Dorsolateral prefrontal cortex (tissue), 122 donors: ENCODE measurements at places on chromosomes 2 and 18. TPM values are rescaled to one million over a fixed set of nuclear protein-coding genes. Genes with fewer than 3 reads are reported as not detected.

DNA sequence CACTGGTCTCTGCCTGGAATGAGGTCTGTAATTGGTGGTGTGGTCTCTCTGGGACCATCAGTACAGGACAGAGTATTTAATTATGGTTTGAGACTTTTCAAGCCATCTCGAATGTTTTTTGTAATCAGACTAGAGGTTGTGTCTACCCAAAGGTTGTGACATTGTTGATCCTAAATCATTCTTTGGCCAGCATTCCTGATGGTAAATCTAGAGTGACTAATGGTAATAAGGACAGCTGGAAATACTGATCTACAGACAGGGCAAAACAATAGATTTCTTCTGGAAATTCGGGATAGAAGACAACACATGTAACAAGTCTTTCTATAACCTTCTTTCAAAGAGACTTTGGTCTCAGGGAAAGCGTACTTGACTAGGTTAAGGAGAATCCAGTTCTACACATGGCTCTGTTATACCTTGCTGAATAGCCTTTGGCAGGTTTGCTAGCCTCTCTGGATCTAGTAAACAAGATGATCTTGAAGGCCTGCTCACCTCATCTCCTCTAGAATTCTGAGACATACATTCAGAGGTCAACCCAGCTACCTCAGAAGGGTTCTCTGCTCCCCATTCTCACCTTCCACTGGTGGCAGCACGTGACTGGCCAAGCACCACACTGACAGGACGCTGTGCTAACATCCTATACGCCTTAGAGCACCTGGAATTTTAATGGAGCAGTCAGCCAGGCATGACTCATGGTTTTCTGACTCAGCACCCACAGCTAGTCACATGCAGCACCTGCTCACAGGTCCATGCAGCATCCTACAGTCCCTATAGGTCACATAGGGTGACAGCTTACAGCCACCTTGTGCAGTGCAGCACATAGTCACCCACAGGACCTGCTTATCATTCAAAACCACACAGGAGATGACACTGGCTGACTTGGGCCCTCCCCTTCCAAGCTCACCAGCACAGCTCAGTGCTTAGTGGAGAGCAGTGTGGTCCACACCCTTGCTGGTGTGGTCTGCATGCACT, 12.2 kb downstream of the PLB1 start:
- DNase-seq = no peak

SLC66A3 gene
- 13.5 TPM for total RNA-seq

DNA sequence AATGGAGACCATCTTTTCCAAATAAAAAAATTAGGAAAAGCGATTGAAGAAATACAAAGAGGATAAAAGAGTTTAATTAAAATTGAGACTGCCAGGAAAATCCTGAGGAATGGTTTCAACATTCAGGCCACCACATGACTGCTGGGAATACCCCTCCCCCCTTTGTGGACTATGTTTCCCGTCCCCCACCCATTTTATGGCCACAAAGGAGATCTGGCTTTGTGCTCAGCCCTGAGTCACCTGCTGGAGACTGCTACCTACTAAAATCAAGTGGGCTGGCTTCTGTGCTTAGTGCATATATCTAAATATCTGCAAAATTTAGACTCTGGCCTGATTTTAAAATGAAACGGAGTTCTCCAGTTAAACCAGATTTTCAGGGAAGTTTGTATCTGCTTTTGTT, 10.1 kb downstream of the RND3 start:
- no peak for DNase-seq

GPR75 gene
- total RNA-seq = 29.4 TPM

- no peak for DNase-seq
Observed at GRCh38 chr18:551404-552061, 28.6 kb upstream of the CETN1 start.

DNA sequence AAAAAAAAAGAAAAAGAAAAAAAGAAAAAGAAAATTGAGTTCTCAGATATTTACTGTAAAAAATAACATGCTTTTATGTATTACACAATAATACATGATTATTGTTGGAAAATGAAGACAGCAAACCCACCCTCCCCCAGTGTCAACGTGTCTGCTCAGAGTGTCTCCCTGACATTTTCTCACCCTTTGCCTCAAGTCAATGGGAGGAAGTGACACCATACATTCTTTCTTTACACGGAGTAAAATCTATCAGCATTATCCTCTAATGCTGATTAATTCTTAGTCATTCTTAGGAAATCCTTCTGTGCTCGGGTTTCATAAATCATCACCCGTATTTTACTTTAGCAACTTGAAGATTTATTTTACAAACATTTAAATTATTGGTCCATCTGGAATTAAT, 32.0 kb downstream of the CTAGE1 start:
- DNase-seq = no peak

SCN1A gene
- total RNA-seq = 168 TPM

DNA sequence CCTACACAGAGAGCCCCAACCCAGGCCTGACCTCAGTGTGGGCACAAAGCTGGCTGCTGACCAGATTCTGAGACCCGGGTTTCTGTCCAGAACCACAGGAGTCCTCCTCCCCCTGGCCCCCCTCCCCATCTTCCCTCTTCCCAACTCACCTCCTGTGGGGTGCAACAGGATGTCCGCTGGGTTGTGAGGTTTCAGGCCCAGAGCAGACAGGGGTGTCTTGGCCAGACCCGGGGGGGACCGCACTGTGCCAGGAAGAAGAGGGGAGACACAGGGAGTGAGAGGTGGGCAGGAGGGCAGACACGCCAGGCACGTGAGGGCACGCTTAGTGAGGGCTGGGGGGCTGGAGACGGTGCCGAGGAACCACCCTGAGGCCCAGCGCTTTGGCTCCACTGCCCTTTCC, 171.5 kb downstream of the TNS1 start:
- no peak for DNase-seq

UGT1A5 gene
- total RNA-seq = not detected

ACTR1B gene
- total RNA-seq = 97.3 TPM

ZNF804A gene
- 4.4 TPM for total RNA-seq

ARHGEF4 gene
- total RNA-seq = 269 TPM

DNA sequence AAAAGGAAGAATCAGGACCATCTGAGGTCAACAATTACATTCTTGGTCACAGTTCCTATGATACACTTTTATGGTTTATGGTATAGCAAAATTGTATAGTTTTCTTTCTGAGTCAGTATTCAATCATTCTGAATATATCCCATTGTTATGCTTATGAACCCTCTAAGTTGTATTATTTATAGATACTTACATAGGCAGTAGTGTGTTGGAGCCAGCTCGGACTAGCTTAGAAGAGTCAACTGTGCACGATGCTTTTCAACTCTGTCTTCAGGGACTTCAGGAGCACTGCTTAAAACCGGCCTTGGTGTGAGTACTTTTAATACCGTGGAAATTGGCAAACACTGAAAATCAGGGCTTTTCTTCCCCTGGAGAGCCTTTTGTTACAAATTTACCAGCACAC, 215.7 kb downstream of the IKZF2 start:
- no peak for DNase-seq

GRCh38 chr2:63465633-63466032, 122.6 kb downstream of the WDPCP start:
- DNase-seq = no peak

GAL3ST2 gene
- total RNA-seq = 2.5 TPM

DNA sequence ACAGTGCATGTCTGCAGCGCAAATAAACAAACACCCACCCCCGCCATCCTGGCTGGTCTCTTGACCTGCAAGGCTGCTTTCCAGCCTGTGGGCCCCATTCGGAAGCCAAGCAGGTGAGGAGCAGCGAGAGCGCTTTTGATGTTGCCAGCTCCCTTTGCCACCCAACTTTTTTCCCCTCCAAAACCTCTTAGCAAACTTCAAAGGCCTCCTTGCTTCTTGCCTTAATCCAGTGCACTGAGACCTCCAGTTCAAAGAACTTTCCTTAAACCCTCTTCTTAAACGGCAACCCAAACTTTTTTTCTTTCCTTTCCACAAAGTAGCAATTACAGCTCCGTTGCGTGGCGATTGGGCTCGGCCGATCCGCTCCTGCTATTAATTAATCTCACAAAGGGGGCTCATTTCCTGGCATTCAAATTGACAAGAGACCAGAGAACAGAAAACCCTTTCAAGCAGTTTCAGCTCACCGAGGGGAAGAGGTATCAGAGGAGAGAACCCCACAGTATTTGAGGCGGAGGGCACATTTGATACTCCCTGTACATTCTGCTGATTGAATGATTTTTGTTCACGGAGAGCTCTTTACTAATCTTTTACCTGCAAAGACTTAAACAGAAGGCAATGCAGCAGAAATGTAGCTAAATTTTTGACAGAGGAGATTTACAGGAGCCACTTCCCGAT, 531.4 kb downstream of the TMEM182 start:
- no peak for DNase-seq

DNA sequence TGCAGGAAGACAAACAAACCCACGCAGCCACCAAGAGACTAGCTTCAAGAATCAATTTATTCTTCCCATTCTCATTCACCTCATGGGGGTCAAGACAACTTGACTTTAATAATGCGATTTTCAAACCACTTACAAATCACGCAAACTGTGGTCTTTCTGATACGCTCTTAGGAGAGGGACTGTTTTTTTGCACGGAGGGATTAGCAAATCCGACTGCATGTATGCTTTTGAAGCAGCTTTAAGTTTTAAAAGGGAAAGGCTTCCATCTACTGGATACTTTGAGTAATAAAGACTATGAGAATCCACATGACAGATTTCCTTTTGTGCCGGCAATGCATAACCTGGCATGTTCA, 322.9 kb upstream of the KCNJ3 start:
- no peak for DNase-seq

CYS1 gene
- 2.9 TPM for total RNA-seq

KCNE4 gene
- 6.2 TPM for total RNA-seq

DNA sequence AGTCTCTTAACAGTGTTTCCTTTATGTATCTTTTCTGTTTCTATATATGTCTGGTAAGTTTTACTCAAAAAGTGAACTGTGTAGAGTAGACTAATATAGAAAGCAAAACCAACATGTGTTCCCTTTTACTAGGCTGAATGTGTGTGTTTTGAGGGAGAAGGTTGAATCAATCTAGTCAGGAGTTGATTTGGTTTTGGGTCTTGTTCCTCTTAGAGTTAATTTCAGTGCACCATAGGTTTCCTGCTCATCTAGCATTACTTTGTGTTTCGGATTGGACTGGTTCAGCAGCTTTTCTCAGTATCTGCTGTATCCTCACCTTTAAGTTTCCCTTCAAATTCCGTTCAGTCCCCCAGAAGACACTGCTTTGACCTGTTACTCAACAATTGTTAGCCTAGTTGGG, 52.0 kb upstream of the TRIM43 start:
- no peak for DNase-seq

DNA sequence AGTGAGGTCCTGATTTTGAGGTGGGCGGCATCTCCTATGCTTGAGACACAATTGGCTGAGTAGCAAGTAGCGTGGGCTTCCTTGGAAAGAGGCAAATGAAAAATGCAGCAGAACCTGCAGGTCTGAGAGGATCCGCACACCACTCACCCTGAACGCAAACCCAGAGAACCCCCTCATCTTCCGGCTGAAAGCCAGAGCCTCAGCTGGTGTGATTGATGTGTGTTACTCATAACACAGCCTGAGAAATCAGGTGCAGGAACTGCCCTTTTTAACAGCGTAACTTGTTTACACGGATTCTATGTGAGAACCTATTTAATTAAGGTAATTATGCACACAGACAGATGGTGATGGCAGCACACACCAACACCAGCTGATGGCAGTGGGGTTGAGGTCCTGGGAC, 123.4 kb downstream of the MRO start:
- no peak for DNase-seq

AQP12B gene
- total RNA-seq = not detected

DNA sequence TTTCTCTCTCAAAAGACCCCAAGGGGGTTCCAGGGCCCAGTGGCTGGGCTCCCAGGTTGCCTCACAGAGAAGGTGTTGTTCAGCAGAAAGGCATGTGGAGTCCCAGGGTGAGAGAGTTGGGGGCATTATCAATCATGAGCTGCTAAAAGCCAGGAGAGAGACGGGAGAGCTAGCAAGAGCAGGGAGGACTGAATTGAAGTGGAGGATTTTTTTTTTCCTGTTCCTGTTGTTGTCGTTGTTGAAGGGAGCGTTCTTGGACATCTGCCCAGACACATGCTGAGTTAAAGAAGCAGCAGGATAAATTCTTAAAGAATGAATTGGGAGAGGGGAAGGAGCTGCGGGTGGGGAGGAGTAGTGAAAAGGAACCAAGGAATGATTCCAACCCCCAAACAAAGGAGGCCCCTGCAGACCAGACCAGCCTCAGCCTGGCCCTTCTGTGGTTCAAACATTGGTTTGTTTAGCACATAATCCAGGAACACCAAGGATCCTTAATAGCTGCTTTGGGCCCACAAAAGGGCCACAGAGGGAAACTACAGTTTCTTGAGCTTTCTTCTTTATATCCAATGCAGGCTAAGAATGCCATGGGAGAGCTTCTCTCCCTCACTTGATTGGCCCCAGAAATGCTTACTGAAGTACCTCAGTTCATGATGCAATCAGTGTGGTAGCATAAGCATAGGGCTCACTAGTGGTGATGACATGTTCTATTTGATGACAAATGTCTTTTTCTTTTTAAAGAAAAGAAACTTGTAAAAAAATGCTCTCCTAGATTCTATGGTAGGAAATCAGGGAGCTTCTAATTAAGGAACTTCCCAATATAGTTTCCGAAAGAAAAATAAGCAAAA, 146.0 kb downstream of the SETBP1 start:
- peak; percentile 51 for DNase-seq

GRCh38 chr18:38494065-38494464, 928.5 kb upstream of the CELF4 start:
- no peak for DNase-seq

DLX1 gene
- 17.7 TPM for total RNA-seq

SOCS6 gene
- 27.9 TPM for total RNA-seq

DNA sequence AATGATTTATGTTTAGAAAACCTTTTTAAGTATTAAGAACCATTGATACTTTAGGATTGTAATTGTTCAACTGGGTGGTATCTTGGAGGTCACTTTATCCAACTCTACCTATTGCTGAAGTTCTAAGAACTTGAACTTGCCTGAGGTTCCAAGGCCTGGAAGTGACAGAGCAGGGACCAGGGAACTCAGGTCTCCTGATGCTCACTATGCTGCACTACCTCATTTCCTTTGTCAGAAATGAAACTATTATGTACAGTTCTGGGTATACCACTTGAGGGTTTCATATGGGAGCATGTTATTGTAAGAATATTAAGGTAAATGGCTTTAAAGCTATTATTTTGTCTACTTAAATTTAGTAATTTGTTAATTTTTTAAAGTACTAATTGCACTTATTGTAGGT, 3.0 kb downstream of the MBD5 start:
- no peak for DNase-seq

GRCh38 chr18:67639872-67640271, 123.4 kb upstream of the DSEL start:
- no peak for DNase-seq
